ENCODE measurements at places on chromosomes 1 and 21.

- no peak for DNase-seq
Observed at GRCh38 chr1:29948581-29948980, 712.3 kb downstream of the PTPRU start.

DNA sequence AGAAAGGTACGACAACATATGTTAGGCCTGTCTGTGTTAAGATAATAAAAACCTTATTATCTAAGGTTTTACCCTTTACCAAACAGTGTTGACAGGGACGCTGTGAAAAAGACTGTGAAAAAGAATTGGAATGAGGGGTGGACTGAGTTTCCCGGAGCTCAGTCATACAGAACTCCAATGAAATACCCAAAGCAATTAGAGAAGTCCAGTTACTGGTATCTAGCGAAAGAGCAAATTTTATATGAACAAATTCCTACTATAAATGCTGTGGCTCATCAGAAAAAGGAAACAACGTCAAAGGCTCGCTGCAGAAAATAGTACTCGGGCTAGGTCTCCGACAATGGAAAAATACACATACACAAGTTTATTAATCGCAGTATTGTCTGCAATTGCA is 708 bp upstream of the RBBP5 start:
- DNase-seq: no peak

GRCh38 chr21:39852726-39853500 is 14.3 kb upstream of the PCP4 start:
- DNase-seq: no peak

DNA sequence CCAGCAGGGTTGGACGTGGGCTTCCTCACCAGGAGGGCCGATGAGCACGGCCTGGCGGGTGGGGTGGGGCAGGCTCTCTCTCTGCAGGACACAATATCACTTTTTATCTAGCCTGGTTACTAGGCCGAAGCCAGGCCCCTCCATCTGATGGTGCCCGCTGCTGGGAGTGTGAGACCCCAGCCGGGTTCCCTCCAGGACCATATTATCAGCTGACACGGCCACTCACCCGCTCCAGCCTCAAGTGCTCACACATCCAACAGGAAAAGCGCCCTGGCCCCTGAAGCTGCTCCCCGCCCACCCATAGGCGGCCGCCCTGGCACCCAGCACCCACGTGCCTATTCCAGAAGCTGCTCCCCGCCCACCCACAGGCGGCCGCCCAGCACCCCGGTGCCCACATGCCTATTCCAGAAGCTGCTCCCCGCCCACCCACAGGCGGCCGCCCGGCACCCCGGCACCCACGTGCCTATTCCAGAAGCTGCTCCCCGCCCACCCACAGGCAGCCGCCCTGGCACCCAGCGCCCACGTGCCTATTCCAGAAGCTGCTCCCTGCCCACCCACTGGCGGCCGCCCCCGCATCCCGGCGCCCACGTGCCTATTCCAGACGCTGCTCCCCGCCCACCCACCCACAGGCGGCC is 5.0 kb downstream of the SLC19A1 start:
- DNase-seq: no peak

DNA sequence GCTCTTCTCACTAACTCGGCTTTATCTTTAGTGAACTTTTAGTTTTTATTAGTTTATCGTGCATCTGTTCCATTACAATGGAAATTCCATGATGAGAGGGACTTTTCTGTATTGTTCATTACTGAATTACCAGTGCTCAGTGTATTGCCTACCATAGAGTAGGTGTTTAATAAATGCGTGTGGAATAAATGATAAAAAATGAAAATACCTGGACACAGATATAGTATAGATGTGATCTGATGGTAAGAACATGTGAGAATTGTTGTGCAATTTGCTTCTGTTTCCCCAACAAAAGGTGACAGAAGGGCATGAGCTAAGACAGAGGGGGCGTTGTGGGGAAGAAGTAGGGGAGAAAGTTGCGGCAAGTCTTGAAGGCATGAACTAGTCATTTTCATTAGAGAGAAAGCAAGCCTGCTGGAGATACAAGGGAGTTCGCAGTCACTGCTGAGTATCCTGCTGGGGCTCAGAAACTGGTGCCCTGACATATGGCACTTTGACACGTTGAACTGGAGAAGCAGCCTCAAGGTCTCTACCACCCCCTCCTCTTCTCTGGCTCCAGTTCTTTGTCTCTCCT is 5.6 kb upstream of the COG2 start:
- DNase-seq: no peak

DNA sequence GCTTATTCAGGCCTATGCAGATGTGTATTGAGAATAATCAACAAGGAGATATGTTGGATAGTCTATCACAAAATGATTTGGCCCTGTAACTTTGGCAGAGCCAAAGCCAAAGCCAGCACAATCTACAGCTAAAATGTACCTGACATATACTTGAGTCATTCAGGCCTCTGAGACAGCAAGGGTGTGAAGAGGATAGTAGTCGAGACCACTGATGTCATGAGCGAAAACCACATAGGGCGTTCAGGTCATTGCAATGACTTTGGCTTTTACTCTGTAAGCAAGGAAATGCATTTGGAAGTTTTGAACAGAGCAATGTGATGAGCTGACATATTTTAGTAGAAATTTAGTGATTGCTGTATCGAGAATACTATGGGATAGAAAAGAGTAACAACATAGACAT is 579.6 kb downstream of the AMY1C start:
- DNase-seq: no peak

- no peak for DNase-seq
Observed at GRCh38 chr1:53580739-53581475, 121.7 kb downstream of the DMRTB1 start.

- DNase-seq: no peak
Observed at GRCh38 chr1:113542221-113542701, 151.9 kb downstream of the MAGI3 start.

DNA sequence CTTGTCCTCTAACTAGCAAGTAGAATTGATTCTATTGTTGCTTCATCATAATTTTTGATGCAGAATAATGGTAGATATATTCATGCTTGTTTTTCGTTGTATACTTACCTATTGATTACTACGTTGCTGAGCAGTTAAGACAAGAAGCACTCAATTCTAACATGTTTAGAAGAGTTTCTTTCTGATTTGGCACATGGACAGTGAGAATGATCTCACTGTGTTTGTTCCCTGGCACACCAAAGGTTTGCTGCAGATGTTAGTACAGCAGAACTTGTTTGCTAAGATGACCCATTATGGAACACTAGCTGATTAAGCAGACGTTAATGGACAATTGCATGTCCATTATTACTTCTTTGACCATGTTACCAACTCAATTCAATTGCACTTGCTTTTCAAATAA is 184.7 kb upstream of the SGIP1 start:
- no peak for DNase-seq

- no peak for DNase-seq
Observed at GRCh38 chr1:226814751-226815537, 55.5 kb upstream of the PSEN2 start.

DNA sequence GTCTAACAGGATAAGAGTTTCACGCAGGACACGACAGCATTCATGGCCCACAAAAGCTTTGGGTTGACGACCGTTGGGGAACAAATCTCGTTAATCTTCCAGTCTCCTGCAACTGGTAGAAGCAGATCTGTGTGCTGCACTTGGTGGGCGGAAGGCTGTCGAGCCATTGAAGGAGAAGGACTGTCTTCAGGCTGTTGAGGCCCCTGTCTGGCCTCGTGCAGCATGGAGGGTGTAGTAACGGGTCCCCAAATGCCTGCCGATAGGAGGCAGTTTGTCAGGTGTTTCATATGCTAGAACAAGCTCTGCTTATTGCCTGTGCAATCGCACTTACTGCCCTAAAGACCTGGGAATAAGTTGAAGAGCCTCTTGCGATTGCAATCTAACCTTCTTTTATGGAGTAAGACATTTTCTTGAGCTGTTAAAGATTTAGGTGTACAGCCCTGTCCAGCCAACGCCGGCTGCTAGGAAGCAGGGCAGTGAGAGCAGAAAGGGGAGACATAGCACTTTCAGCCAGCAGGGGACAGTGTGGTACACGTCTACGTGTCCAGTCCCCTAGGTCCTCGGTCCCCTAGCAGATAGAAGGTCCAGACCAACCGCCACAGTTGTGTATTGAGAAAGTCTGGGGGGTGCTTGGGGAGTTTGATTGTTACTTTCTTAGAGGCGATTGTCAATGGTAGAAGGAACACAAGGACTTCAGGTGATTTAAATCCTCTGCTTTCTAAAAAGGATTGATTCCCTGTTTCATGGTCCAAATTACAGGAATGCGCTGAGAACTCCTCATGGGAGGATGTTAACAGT is 102.3 kb upstream of the TMPRSS2 start:
- peak; percentile 22 for DNase-seq

DNA sequence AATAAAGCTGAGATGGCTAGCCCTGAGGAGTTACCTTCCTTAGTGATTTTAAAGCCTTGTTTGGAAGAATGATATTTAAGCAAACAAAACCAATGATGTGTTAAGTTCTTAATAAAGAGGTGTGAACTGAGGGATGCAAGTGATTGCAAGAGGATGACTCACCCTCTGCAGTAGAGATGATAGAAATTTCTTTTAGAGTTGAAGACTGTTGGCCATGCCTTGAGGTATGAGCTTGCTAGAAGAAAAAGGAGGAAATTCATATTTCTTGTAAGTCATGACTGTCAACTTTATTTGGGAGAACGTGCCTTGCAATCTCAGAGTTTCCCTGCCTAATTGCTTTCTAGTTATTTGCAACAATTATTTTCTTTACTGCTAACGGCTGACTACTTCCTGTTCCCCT is 94.7 kb downstream of the PLA2G4A start:
- no peak for DNase-seq

DNA sequence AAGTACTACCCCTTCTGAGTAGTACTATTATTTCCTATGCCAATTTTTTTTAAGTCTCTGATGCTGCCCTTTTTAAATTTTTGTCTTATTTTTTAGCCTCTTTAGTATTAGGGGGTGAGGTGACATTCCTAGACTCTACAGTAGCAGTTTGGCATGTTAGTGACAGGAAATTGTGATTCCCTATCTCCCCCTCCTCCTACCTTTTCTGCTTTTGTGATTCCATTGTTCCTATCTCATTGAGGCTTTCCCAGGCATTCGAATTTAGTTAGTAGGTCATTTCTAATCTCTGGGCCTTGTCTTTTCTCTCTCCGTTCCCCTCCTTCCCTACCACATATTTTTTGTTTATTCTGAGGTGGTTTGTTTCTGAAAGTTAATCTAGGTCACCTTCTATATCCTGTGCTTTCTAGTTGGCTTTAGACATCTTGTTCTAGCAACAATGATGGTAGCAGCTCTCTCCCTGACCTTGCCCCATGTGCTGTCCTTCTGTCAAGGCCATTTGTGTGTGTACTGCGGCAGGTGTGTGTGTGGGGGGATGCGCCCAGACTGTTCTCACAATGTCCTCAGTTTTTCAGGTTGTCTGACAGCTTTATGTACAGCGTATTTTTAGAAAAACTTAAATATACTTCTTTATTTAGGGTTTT is 21.5 kb downstream of the SEMA6C start:
- no peak for DNase-seq

GRCh38 chr1:181664543-181664942 is 181.2 kb downstream of the CACNA1E start:
- no peak for DNase-seq

- DNase-seq: peak; percentile 90
Observed at GRCh38 chr21:31132574-31133242, 94.4 kb upstream of the KRTAP19-8 start.

DNA sequence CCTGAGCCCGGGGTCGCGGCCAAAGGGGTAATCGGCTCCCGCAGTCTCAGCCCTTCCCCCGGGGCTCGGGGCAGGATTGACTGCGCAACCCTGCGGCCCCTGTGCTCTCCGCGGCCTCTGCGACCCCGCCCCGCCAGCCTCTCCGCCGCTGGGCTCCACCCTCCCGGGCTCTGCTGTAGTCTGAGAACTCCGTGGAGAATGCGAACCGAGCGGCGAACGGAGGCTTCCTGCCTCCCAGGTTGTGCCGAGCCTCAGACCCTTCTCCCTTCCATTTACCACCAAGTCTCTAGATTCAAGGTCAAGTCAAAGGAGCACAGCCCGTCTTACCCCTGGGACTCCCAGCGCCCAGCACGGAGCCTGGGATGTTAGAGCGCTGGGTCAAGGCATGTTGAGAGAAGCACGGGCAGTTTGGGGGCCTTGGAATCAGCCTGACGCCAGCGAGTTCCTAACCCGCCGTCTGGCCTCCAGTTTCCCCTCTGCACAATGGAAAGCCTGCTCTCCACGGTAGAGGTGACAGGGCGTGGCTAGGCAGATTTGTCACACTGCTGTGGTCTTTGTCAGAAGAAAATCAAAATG is 3.0 kb downstream of the ATP2B4 start:
- DNase-seq: peak; percentile 76

- no peak for DNase-seq
Observed at GRCh38 chr1:152109998-152110294, 5.3 kb downstream of the TCHH start.

DNA sequence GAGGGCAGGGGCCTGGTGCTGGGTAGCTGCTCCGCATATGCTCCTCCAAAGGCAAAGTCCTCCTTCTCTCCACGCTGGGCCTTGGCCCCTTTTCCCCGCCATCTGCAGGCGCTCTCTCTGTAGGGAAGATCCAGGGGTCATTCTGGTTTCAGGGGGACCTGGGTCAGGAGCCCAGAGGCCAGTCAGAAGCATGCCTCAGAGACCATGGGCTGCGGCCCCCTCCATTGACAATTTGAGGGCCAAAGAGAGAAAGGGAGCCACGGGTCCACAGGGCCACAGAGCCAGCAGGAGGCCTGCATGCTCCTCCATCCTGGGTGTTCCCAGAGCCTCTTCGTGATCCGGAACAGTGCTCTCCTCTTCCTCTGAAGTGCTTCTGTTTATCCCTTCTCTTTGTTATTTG is 2.1 kb upstream of the CLDN19 start:
- no peak for DNase-seq

GRCh38 chr1:217052626-217053025 is 329.4 kb upstream of the ESRRG start:
- DNase-seq: no peak

DNA sequence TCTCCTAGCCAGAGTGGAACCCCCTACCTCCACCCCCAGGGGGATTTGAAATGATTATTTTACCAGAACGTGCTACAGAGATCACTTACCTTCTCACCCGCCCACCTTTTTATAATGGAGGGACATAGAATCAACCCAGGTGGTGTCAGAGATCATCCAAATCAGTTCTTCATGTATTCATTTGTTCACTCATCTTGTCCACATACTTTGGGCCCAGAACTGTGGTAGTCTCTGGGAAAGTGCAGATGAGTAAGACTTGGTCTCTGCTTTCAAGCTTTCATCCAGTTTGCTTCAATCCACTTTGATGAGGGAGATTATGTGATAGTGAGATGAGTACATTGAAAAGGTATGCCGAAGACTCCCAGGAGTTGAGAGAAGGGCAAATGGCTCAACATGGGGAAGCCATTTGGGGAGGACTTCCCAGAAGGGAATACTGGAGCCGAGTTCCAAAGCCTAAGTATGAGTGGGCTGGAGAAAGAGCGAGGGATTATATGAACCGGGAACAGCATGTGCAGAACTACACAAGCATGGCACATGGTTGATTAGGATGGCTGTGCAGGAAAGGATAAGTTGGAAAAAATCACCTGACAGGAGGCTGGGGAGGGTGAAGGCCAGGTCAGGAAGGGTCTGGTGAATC is 1.9 kb downstream of the FGGY start:
- no peak for DNase-seq

- DNase-seq: no peak
Observed at GRCh38 chr1:153498746-153499145, 37.0 kb downstream of the S100A6 start.

- DNase-seq: no peak
Observed at GRCh38 chr1:175353066-175353465, 160.5 kb upstream of the KIAA0040 start.

GRCh38 chr1:11654939-11655808 is 497 bp downstream of the FBXO44 start:
- DNase-seq: no peak
